ENCODE measurements at places on chromosomes 3 and 15.

GRCh38 chr15:78032671-78033070, 44.8 kb downstream of the TBC1D2B start:
- H3K4me3 ChIP-seq, result no peak overlapping the region
- no peak for DNase-seq
- H3K27ac ChIP-seq, result no peak overlapping the region
- H3K36me3 ChIP-seq, result peaks cover 10% of the 10 kb centered on the region
- H3K27me3 ChIP-seq, result no peaks in the 10 kb centered on the region

DNA sequence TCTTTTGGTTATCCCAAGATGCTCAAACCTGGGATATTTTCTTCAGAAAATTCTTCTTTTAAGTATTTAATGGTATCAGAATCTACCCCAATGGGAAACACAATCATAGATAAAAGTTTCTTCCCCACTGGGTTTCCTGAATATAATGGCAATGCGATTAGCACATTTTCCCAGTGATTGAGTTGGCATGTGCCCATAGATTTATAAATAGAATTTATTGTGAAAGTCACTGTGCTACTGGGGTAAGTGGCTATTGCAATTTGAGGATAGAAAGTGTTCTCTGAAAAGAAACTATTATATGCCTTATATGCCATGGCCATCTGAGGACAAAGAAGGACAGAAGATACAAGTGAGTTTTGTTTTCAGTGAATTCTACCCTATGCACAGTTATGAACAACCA, 99.0 kb upstream of the RBMS3 start:
- no peak overlapping the region for H3K4me3 ChIP-seq
- DNase-seq, result no peak
- H3K36me3 ChIP-seq, result no peaks in the 10 kb centered on the region
- H3K27me3 ChIP-seq, result no peaks in the 10 kb centered on the region

DNA sequence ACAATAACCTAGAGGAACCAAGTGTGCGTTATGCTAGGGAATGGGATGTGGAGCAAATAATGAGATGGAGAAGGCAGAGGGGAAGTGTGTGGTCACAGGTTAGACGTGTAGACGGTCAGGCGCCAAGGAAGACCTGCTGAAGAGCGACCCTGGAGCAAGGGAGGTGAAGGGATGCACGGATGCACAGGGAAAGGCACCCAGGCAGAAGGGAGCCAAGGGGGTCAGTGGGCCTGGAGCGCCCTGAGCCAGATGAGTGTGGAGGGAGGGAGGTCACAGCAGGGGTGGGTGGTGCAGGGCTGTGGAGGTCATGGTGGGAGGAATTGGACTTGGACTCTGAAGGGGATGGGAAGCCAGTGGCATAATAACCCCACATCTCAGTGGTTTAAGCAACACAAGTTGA, 70.2 kb downstream of the SLC6A1 start:
- H3K27me3 ChIP-seq, result peaks cover 7% of the 10 kb centered on the region
- no peak overlapping the region for H3K4me3 ChIP-seq
- H3K27ac ChIP-seq, result no peak overlapping the region
- H3K4me1 ChIP-seq, result no peaks in the 10 kb centered on the region
- no peak for DNase-seq
- H3K36me3 ChIP-seq, result no peaks in the 10 kb centered on the region

- H3K36me3 ChIP-seq, result no peaks in the 10 kb centered on the region
- no peaks in the 10 kb centered on the region for H3K27me3 ChIP-seq
- DNase-seq, result no peak
- no peak overlapping the region for H3K4me3 ChIP-seq
- no peak overlapping the region for H3K27ac ChIP-seq
These were observed 44.5 kb downstream of the TYRO3 start for GRCh38 chr15:41603411-41603935.

GRCh38 chr3:34305266-34305665, 506.8 kb downstream of the PDCD6IP start:
- no peaks in the 10 kb centered on the region for H3K27me3 ChIP-seq
- H3K4me1 ChIP-seq, result no peaks in the 10 kb centered on the region
- H3K36me3 ChIP-seq, result no peaks in the 10 kb centered on the region
- no peak overlapping the region for H3K27ac ChIP-seq
- no peak overlapping the region for H3K4me3 ChIP-seq

- H3K36me3 ChIP-seq, result no peaks in the 10 kb centered on the region
- H3K27ac ChIP-seq, result no peak overlapping the region
- no peaks in the 10 kb centered on the region for H3K27me3 ChIP-seq
- H3K4me1 ChIP-seq, result no peaks in the 10 kb centered on the region
These were observed 235.2 kb downstream of the GREM1 start for GRCh38 chr15:32952901-32953532.

DNA sequence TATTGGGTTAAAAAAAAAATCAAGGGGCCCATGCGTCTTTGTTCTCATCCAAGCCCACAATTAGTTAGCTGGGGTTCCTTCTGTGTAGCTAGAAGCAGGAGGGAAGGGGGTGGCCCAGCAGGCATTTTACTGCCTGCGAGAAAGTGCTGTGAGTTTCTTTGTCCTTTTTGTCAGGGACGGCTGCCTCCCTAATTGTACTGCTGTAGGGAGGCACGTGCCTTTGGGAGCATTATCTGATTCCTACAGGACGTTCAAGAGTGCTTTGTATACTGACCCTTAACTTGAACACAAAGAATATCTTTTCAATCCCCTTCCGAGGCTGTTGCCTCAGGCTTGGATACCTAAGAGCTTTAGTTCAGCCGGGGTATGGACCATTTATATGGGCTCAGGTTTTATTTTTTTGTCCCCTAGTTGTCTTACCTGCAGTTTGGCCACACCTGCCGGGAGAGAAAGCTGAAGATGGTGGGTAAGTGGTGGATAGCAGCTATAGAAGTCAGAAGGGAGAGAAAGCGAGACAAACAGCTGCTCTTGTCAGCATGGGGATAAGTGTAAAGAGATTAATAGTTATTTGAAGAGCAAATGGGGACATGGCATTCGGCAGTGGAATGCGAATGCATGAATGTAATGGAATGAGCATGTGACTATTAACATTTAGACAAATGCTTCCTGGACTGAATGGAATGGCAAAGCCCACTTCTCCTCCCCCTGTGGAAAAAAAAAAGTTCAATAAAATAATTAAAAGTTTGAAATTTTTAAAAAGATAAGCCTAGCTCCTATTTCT, 175.2 kb downstream of the TP63 start:
- no peaks in the 10 kb centered on the region for H3K36me3 ChIP-seq
- no peak overlapping the region for H3K4me3 ChIP-seq

DNA sequence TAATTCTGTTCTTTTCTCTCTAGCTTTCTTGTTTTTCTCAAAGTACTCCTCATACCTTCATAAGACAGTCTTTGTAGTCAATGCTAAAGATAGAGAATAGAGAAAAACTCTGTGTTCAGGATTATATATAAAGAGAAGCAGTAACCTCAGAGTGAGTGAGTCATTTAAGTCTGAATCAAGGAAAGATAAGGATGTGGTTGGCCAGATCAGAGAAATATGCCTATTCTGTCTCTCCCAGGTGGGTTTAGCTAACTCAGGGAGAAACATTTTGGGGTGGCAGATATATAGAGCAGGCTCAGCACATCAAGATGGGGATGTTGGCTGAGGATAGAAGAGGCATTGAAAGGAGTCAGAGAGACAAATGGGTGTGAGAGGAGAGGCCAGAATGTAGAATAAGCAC, 31.4 kb downstream of the GTF2E1 start:
- H3K36me3 ChIP-seq, result peaks cover 5% of the 10 kb centered on the region
- no peaks in the 10 kb centered on the region for H3K27me3 ChIP-seq
- H3K4me3 ChIP-seq, result no peak overlapping the region
- H3K27ac ChIP-seq, result no peak overlapping the region

GRCh38 chr3:160963949-160964348, 141.2 kb downstream of the B3GALNT1 start:
- H3K36me3 ChIP-seq, result no peaks in the 10 kb centered on the region
- no peak overlapping the region for H3K4me3 ChIP-seq
- DNase-seq, result no peak
- no peak overlapping the region for H3K27ac ChIP-seq
- H3K27me3 ChIP-seq, result no peaks in the 10 kb centered on the region
- no peaks in the 10 kb centered on the region for H3K4me1 ChIP-seq

DNA sequence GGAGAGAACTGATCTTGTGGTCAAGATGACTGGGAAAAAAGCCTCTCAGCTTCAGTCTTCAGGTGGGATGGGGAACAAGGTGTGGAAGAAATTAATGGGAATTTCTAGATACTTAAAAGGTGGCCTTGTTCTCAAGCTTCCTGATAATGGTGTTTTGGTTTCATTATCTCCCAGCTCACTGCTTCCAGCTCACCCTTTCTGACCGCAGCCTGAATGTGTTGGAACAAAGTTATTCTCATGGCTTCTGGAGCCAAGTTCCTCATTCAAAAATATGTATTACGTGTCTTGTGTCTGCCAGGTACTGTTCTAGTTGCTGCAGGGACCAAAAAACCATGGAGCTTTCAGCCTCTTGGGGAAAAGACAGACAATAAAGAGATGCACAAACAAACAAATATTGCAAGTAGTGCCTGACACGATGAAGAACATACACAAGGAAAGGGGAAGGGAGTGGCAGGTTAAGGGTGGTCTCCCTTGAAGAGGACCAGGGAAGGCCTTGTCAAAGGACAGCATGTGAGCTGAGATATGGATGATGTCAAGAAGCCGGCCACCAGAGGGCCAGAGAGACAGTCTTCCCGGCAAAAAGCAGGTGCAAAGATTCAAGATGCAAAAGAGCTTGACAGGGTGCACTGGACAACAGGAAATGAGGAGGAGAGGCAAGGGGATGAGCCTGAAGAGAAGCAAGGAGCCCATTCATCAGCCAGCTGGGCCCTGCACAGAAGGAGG, 35.5 kb downstream of the ARRDC4 start:
- H3K4me3 ChIP-seq, result no peak overlapping the region
- H3K36me3 ChIP-seq, result no peaks in the 10 kb centered on the region
- H3K27me3 ChIP-seq, result no peaks in the 10 kb centered on the region
- no peaks in the 10 kb centered on the region for H3K4me1 ChIP-seq

DNA sequence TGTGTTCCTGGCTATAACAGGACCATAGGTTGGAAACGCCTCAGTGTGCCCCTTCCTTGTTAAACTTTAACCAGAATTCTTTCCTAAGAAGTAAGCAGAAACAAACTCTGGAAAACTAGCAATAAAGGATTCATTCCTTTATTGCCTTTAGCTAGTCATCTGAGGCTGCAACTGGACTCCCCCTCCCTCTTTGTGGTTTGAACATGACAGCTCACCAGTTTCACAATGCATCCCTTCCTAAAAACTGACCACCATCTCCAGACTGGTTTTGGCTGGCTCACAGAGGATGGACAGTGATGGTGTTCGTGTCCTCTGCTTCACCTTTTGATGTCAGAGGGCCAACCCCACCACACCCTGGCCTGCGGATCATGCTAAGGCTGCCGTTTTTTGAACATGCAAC, 27.9 kb upstream of the TGFBR2 start:
- peak; percentile 23 for DNase-seq
- no peaks in the 10 kb centered on the region for H3K27me3 ChIP-seq
- no peak overlapping the region for H3K4me3 ChIP-seq
- H3K36me3 ChIP-seq, result no peaks in the 10 kb centered on the region
- peaks cover 8% of the 10 kb centered on the region for H3K4me1 ChIP-seq
- peak overlapping the region; percentile 48 for H3K27ac ChIP-seq

GRCh38 chr3:194129581-194130133, 6.3 kb upstream of the HES1 start:
- H3K36me3 ChIP-seq, result no peaks in the 10 kb centered on the region
- peak overlapping the region; percentile 89 for H3K27ac ChIP-seq
- H3K4me1 ChIP-seq, result peaks cover 48% of the 10 kb centered on the region
- no peaks in the 10 kb centered on the region for H3K27me3 ChIP-seq

DNA sequence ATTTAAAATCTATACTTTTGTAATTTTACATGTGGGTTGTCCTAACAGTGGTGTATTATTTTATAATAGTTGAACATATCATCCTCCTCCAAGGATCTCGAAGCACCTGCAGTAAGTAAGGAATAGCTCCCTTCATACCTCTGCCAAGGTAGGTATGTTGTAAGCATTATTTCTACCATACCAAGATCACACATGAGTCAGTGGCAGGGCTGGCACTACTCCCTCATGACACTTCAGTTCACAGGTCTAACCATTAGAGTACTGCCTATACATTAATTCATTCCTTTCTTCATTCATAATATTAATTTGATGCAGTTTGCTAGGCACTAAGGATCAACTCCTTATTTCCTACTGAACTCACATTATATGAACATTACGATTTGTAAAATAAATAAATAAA, 11.9 kb upstream of the LEKR1 start:
- no peaks in the 10 kb centered on the region for H3K27me3 ChIP-seq
- H3K27ac ChIP-seq, result no peak overlapping the region
- no peak overlapping the region for H3K4me3 ChIP-seq
- peaks cover 2% of the 10 kb centered on the region for H3K4me1 ChIP-seq
- no peaks in the 10 kb centered on the region for H3K36me3 ChIP-seq
- DNase-seq, result no peak

DNA sequence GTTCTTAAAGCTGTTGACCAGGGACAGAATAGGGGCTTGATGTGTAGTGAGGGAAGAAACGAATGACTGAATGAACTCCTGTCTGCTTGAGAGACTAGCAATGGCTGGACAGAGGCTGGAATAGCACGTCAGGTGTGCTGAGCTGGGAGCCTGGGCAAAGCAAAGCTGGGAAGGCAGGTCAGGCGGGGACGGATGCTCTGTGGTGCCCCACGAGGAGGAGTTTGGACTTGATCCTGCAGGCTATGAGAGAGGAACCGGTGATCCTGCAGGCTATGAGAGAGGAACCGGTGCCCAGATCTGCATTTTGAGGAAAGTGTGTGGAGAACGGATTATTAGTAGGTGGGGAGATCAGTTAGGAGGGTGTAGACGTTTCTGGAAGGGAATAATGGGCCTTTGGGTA, 31.3 kb upstream of the PSTPIP1 start:
- no peaks in the 10 kb centered on the region for H3K27me3 ChIP-seq
- no peaks in the 10 kb centered on the region for H3K4me1 ChIP-seq
- H3K36me3 ChIP-seq, result no peaks in the 10 kb centered on the region

DNA sequence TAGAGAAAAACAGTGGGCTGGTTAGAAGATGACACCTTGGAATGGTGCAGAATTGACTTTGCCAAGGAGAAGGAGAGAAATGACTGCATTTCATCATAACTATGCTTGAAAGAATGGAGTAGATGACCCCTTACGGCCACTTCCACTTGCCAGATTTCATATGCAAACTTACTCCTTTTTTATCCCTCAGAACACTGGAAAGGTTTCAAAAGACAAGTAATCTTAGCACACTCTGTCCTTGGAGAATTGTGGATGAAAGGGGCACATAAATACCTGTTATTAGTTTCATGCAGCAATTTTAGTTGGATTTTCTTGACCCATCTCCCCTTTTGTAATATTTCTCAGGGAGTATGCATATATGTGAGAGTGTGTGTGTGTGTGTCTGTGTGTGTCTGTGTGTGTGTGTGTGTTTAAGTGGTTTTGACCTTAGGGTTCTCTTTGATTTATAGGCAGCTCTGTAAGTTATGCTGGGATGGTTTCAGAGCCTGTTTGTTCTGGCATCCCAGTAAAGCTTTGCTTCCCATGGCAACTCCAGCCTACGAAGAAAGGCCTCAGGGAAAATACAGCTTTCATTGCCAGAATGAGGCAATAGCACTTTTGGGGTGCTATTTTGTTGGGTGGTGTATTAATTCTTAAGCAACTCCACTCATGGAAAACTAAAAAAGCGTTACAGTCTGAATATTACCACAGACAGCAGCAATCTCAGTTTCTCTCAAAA, 122.2 kb upstream of the TP63 start:
- no peak overlapping the region for H3K27ac ChIP-seq
- DNase-seq, result no peak
- no peaks in the 10 kb centered on the region for H3K27me3 ChIP-seq
- no peaks in the 10 kb centered on the region for H3K36me3 ChIP-seq
- peaks cover 2% of the 10 kb centered on the region for H3K4me1 ChIP-seq
